ENCODE measurements at places on chromosomes 1 and 21.

DNA sequence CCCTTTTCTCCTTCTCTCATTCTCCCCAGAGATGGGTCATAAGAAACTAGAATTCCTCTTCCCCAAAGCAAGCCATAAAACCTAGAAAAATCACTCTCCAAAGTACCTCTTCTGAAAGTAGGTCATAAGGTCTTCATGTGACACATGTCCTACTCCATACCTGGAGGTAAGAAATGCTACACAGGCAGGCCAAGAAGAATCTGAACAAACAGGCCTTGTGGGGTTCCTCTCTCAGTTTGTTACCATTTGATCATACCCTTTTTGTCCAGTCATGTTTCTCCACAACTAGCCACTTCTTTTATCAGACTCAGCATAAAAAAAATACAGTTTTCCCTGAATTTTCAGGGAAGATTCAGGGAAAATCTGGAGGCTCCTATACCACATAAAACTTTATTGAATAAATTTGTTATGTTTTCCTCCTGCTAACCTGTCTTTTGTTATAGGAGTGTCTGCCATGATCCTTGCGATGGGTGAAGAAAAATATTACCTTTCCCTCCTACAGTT, 134.4 kb upstream of the LMO4 start:
- no peak for DNase-seq

- DNase-seq: no peak
Observed at GRCh38 chr1:39733161-39733560, 5.5 kb upstream of the PPIE start.

GRCh38 chr21:32278103-32278502, 746 bp downstream of the MIS18A start:
- no peak for DNase-seq

DNA sequence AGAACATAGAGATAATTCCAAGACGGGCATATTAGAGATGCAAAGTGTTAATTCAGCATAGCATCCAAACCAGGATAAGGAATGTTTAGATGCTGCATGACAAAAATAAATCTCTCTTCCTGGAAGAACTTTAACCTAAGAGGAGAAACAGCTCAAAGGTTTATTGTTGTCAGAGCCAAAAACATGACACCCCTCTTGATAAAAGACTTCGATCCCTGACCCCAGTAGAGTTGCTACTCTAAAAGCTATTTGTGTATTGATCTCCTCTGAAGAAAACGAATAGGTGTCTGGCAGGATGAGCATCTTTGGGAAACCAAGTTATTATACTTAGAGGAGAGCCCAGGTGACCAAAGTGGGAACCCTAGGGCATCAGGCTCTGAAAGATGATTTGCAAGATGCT, 158.1 kb downstream of the PIGK start:
- no peak for DNase-seq

All from ascending aorta (tissue), 2 donors.